ENCODE measurements at places on chromosomes 7 and 10. TPM values are rescaled to one million over a fixed set of nuclear protein-coding genes. Genes with fewer than 3 reads are reported as not detected.

The AVPI1 gene
- total RNA-seq = 2.2 TPM

The STAM gene
- total RNA-seq = 25.3 TPM

The MMP21 gene
- 0.25 TPM for total RNA-seq

The NKX2-3 gene
- total RNA-seq = under 0.01 TPM

The SFTPA1 gene
- not detected for total RNA-seq

The DPYSL4 gene
- 39.3 TPM for total RNA-seq

The DPY19L1 gene
- 22.9 TPM for total RNA-seq
